ENCODE measurements at places on chromosomes 13 and 19. TPM values are rescaled to one million over a fixed set of nuclear protein-coding genes. Genes with fewer than 3 reads are reported as not detected.

ZIM2 gene
- total RNA-seq, result 5.7 TPM

ANGPTL4 gene
- 1.3 TPM for total RNA-seq

LIG4 gene
- 14.6 TPM for total RNA-seq

NALCN gene
- total RNA-seq, result 5.6 TPM

IZUMO2 gene
- not detected for total RNA-seq

ERICH4 gene
- not detected for total RNA-seq

COL4A2 gene
- 465 TPM for total RNA-seq

HSPB6 gene
- 25.4 TPM for total RNA-seq

PCDH20 gene
- total RNA-seq, result 12.3 TPM

SLC25A41 gene
- not detected for total RNA-seq

GRIK5 gene
- total RNA-seq, result 2.5 TPM

KLF1 gene
- total RNA-seq, result 0.26 TPM

KLK14 gene
- not detected for total RNA-seq

ZNF714 gene
- 18.1 TPM for total RNA-seq

ARHGEF1 gene
- 20.1 TPM for total RNA-seq

GPR42 gene
- total RNA-seq, result not detected

KASH5 gene
- not detected for total RNA-seq

All from urinary bladder (tissue), 4 donors.